ENCODE measurements at places on chromosomes 4 and X. TPM values are rescaled to one million over a fixed set of nuclear protein-coding genes. Genes with fewer than 3 reads are reported as not detected.

The TEX13B gene
- total RNA-seq, result not detected

The SHISA3 gene
- total RNA-seq, result 0.69 TPM

The CXCL9 gene
- 3.6 TPM for total RNA-seq

The MAGEA11 gene
- not detected for total RNA-seq

The ADAMTS3 gene
- 0.12 TPM for total RNA-seq

The OCRL gene
- 10.7 TPM for total RNA-seq

The GATA1 gene
- total RNA-seq, result not detected

The PFKFB1 gene
- total RNA-seq, result 18.2 TPM

The MAGEE2 gene
- not detected for total RNA-seq

The ZNF732 gene
- not detected for total RNA-seq

The NSUN7 gene
- 0.61 TPM for total RNA-seq

DNA sequence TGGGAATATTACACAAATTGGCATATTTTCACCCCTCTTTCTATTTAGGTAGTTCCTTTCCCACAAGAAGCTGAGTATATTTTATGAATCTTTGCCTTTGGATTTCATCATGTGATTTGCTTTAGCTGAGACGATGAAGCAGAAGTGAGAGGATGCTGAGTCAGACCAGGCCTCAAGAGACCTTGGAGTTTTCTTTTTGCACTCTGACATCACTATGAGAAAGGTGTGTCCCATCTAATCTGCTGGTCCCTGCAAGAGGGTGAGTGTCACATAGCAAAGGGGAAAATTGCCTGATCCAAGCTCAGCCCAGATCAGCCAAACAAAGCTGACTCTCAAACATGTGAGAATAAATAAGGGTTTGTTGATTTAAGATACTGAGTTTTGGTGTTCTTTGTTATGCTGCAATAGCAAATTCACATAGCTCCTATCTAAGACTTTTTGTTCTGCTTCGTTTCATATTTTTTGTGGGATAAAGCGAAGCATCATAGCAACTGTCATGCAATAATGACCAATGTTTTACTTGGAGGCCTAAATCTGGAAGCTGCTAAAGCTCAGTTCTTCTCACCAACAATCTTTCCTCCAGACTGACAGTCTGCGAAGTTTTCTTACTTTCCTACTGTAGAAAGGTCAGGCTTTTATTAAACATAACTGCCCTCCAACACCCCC is 176.9 kb downstream of the PDHA2 start:
- no peak for DNase-seq

- no peak for DNase-seq
Measured at GRCh38 chr4:184357772-184358171, 116.6 kb downstream of the IRF2 start.

GRCh38 chr4:111847296-111848008 is 297.8 kb upstream of the FAM241A start:
- no peak for DNase-seq

- DNase-seq, result no peak
Measured at GRCh38 chr4:171203425-171203824, 609.8 kb upstream of the GALNTL6 start.

- DNase-seq, result no peak
Measured at GRCh38 chr4:173088144-173088543, 80.5 kb upstream of the GALNT7 start.

- no peak for DNase-seq
Measured at GRCh38 chr4:138235419-138235952, 6.7 kb downstream of the SLC7A11 start.

GRCh38 chr4:67682266-67682665 is 18.7 kb downstream of the UBA6 start:
- DNase-seq, result no peak

DNA sequence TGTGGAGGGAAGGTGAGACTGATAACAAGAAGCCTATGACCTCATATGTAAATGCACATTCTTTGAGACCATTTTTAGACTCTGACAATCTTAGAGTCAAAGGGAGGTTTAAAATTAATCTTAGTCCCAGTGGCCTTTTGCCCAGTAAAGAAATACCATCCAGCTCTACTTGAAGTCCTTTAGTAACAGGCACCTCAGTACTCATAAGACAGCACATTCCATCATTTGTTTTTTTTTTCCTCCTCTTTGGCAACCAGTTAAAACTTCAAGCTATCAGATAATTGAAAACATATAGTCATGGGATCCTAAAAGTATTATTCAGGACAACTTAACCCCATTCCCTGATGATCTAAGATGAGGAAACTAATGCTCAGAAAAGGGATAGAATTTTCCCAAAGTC is 4.6 kb downstream of the EDA2R start:
- no peak for DNase-seq

GRCh38 chr4:5798462-5798861 is 87.5 kb downstream of the EVC start:
- no peak for DNase-seq

DNA sequence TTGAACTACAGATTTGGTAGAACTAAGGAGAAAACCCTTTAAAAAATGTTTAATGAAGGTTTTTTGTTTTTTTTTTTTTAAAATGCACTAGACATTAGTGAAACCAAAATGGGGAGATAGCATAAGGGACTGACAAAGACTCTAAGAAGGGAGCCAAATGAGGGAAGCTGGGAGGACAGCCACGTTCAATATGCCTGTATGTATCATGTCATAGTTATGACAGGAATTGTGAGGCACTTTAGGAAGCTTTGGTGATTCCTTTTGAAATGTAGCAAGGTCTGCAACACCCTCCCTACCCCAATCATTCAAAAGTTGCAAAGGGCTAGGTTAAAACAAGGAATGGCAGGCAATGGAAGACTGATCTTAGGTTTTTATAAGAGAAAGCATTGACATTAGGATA is 526.0 kb downstream of the TLL1 start:
- no peak for DNase-seq

DNA sequence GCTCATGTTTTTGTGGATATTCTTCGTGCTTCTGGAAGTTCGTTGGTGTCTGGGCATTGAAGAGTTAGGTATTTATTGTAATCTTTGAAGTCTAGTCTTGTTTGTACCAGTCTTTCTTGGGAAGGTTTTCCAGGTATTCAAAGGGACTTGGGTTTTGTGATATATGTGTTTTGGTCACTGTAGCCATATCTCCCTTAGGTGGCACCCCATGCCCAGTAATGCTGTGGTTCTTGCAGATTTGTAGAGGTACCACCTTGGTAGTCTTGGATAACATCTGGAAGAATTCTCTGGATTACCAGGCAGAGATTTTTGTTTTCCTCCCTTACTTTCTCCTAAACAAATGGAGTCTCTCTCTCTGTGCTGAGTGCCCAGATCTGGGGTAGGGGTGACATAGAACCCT is 184.1 kb downstream of the TEX13C start:
- DNase-seq, result no peak

DNA sequence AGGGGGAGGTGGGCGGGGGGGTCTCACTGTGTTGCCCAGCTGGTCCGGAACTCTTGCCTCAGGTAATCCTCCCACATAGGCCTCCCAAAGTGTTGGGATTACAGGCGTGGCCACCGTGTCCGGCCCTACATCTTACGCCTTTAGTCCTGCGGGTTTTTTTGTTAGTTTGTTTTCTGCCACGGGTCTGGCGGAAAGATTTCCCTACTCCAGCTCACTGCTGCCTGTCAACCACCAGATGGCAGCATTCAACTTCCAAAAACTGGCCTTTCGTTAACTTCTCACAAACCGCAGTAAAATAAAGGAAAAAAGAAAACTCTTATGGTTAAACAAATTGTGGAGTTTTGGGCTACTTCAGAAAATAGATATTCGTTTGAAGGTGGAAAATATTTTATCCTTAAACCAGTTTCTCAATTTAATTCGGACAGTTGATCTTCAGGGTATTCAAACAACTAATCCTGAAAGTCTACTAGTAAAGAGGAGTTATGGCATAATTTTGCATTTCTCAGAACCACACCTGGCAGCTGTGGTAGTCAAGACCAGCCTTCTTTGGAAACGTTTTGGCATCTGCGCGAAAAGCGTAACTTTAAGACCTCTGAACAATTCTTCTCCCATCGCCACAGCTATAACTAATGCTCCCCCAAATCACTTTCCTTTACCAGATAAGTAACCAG is 41.1 kb downstream of the LUZP4 start:
- DNase-seq, result peak; percentile 45

DNA sequence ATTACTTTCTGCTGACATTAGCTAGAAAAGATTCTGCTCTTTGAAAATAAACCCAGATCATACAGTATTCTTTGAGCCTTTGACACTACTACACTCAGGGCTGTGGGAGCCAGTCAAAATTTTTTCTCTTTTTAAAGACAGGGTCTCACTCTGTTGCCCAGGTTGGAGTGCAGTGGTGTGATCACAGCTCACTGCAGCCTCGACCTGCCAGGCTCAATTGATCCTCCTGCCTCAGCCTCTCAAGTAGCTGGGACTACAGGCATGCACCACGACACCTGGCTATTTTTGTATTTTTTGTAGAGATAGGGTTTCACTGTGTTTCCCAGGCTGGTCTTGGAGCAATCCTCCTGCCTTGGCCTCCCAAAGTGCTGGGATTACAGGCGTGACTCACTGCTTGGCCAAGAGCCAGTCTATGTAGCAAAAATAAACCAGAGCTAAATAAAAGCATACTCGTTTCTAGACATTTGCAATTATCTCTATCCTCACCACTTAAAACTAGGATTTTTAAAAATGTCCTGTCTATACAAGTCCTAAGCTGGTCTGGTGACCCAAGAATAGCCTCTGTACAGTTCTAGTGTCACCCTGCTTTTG is 43.2 kb downstream of the AKAP4 start:
- DNase-seq, result no peak

GRCh38 chrX:28273736-28274135 is 292.5 kb upstream of the DCAF8L1 start:
- DNase-seq, result no peak

DNA sequence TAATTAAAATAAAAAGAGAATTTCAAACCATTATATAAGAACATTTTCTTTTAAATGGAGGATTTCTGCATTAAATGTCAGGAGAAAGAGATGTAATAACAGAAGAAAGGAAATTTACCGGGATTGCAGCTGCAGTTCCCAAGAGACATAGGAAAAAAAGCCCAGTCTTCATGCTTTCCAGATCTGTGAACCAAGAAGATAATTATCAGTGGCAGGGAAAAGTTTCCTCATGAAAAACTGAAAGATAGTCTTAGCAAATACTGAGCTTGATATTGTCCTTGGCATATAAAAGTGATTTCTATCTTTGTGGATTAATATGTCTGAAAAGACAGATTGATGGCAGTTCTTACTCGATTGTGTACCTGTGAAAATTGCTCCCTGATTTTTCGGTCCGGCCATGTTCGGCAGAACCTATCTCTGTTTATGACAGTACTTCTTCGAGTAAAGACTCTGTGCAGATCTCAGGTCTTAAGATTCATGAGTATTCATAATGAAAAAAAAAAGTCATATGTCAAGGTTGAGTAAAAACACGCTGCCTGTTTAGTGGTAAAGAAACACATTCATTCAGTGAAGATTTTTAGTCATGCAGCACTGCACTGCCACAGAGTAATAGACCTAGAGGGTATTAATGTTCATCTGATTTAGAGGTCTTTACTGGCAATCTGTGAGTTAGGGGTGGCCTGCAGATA is 29.6 kb downstream of the SPARCL1 start:
- DNase-seq, result no peak

DNA sequence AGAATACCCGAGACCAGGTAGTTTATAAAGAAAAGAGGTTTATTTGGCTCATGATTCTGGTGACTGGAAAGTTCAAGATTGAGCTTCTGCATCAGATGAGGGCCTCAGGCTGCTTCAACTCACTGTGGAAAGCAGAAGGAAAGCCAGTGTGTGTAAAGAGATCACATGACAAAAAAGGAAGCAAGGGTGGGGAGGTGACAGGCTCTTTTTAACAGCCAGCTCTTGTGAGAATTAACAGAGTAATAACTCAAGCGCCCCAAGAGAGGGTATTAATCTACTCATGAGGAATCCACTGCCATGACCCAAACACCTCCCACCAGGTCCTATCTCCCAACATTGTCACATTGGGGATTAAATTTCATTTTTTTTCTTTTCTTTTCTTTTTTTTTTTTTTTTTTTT is 6.3 kb upstream of the YIPF6 start:
- DNase-seq, result no peak

DNA sequence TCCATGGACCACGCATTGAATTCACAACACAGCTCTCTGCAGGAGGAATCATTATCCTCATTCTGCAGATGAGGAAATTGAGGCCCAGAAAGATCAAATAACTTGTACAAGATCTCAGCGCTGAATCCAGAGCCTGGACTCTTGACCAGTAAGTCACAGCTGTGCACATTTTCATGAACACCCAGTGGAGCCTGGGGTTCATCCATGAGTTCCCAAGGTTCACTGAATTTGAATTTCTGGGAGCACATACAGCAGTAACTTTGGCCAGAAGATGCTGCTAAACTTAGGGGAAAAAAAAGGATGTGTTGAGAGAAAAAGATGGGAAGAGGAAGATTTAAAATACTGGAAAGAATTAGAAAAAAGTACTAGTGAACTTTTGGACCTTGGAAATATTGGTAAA is 218.7 kb upstream of the PPARGC1A start:
- no peak for DNase-seq

DNA sequence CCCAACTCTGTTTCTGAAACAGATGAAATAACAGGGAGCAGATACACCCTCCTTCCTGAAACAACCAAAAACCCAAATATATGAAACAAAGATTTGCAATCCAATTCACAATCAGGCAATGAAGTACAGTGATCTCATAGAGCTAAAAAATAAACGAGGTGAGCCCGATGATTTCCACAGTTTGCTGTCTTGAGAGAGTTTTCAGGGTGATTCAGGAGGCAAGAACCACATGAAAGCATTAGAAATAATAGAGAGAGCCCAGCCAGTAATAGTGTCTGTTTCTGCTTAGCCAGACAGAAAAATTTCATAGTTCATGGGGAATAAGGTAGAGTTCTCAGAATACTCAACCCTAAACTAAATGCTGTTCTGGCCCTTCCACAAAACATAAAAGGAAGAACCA is 296.2 kb downstream of the PDHA2 start:
- no peak for DNase-seq

DNA sequence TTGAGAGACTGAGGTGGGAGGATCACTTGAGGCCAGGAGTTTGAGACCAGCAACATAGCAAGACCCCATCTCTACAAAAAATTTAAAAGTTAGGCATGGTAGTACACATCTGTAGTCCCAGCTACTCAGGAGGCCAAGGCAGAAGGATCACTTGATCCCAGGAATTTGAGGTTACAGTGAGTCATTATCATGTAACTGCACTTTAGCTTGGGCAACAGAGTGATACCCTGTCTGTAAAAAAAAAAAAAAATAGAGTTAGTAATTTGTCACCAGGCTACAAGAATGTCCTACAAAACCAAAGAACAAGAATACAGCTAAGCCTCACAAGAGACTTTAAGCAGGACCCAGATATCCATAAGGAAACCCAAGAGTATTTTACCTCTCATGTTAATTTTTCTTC is 27.0 kb upstream of the RAB28 start:
- DNase-seq, result no peak

- no peak for DNase-seq
Measured at GRCh38 chrX:153928846-153929245, 2.8 kb upstream of the ARHGAP4 start.

GRCh38 chr4:189092581-189092980 is 848.1 kb upstream of the FRG1 start:
- DNase-seq, result no peak

GRCh38 chrX:23557070-23557469 is 110.2 kb upstream of the PRDX4 start:
- no peak for DNase-seq

- DNase-seq, result no peak
Measured at GRCh38 chrX:151745651-151746050, 11.1 kb downstream of the CNGA2 start.
